ENCODE measurements at places on chromosomes 12 and 14.

- DNase-seq = peak; percentile 16
These were observed 42.3 kb downstream of the BRAP start for GRCh38 chr12:111643427-111643826.

DNA sequence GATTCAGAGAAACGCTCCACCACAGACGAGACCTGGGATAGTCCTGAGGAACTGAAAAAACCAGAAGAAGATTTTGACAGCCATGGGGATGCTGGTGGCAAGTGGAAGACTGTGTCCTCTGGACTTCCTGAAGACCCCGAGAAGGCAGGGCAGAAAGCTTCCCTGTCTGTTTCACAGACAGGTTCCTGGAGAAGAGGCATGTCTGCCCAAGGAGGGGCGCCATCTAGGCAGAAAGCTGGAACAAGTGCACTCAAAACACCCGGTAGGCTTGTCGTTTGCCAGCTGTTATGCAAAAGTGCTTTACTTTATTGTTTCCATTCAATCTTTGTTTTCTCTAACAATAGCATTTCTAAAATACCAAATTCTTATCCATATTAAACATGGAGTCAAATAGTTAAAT is 287.3 kb downstream of the NAV3 start:
- DNase-seq = no peak

GRCh38 chr12:131994589-131994988 is 44.8 kb downstream of the EP400 start:
- DNase-seq = no peak

DNA sequence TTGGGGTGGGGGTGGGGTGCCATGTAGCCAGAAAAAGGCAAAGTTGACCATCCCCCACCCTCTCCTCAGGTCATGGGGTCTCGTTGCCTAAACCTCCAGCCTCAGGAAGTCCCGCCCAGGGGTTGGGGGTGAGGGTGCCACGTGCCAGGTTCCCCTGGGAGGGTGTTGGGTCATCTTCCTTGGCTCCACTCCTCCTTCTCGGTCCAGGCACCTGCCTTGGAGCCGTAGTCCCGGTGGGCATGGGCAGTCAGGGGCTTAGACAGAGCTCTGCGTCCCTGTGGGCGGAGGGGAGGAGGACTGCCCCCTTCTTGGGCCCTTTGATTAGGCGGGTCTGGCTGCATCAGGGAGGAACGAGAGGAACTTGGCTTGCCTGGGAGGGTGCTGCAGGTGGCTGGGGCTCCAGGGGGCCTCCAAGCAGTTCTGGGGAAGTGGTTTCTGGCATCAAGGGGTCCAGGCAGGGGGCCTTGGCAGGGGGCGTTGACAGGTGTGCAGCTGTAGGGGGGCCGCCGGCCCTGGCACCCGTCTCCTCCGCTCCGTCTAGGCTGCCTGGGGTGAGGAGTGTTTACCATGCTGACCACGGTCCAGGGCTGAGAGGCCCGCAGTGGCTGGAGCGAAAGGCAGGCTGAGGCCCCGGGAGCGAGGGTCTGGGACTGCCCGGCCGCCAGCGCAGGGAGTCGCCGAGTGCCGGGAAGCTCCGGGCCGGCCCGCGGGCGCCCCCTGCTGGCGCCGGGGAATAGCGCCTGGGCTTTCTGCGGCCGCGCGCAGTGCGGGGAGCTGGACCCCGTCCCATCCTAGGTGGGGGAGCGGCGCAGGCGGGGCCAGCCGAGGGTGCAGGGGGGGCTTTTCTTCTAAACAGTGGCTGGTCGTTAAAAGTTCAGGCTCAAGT is 7.9 kb downstream of the SETD1B start:
- peak; percentile 56 for DNase-seq

- no peak for DNase-seq
These were observed 149.5 kb downstream of the SLC6A15 start for GRCh38 chr12:84763107-84763506.

DNA sequence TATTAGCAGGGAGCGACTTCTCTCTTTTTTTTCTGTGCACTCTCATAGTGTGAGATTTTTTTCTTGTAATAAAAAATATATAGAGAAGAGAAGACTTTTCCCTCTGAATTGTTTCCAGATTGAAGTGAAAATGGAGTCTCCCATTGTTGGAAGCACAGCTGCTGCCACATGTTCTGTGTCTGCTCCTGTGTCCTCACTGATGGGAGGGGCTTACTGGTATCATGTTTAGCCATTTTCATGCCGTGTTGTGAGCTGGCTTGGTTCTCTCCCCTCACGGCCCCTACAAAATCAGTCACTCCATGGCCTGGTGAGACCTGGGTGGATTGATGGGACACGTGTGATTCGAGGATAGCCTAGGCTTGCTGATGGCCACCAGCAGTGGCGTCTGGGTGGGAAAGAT is 379.7 kb upstream of the DDHD1 start:
- DNase-seq = no peak

DNA sequence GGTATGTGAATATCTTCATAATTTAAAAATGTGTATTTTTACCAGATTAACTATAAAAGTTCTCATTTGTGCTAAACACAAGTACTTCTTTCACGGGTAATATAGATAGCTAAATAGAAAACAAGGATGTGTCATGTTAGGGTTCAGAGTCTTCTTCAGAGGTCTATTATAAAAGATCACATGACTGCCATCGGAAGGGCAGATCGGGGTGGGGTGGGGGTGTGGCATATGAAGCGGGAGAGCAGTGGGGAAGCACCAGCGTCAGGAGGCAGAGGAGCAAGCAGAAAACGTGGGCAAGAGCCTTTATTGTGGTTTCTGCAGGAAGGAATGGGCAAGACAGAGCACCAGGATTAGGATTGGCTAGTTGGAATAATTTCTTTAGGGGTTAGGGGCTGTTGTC is 63.7 kb upstream of the DNM1L start:
- DNase-seq = no peak

- DNase-seq = no peak
These were observed 233.2 kb downstream of the MDGA2 start for GRCh38 chr14:47442211-47442610.

DNA sequence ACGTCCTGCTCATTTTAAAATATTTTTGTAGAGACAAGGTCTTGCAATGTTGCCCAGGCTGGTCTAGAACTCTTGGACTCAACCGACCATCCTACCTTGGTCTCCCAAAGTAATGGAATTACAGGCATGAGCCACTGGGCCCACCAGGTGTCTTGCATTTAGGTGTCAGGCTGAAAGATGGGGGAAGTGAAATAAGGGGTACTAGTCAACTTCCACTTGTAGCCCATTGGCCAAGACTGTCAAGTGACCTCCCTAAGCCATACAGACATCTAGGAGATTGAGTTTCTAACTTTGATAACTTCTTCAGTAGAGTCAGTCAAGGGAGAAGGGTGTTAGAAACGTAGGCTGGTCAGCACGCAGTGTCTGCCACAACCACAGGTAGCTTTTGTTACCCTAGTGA is 32.0 kb downstream of the ARF6 start:
- no peak for DNase-seq

- no peak for DNase-seq
These were observed 17.3 kb downstream of the SNRNP35 start for GRCh38 chr12:123475246-123475703.

DNA sequence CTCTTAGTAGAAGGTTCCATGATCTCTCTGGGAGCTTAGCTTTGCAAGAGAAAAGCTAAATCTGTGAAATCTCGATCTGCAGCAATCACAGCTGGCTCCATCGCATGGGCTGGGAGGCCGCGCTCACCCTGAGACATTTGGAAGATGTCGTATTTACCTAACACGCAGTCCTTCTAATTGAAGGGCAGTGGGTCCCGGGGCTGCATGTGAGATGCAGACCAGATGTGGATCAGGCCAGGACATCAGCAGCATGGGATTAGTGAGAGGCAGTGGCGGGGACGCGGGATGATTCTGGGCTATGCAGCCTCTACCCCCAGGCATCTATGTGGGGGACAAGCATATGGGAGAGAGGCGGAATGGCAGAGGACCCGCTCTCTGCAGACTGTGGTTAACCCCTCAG is 312.4 kb upstream of the RTL1 start:
- DNase-seq = no peak

- DNase-seq = no peak
These were observed 70.2 kb downstream of the ETV6 start for GRCh38 chr12:11719678-11720099.

- DNase-seq = no peak
These were observed 1086.5 kb downstream of the SLC6A15 start for GRCh38 chr12:83826112-83826511.

DNA sequence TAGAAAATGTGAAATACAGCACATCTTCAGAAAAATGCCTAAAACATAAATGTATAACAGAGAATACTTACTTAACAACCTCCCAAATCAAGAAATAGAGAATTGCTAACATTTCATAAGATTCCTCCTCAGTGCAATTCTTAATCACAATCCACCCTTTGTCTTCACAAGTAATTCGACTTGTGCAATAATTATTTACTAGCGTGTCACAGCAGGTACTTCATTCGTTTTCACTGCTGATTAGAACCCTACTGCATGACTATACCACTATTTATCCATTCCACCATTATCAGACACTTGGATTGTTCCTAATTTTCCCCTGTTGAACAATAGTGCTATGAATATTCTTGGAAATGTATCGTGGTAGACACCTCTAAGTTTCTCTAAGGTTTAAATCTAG is 64.9 kb upstream of the BBS10 start:
- DNase-seq = no peak

- DNase-seq = no peak
These were observed 60.2 kb downstream of the ANO2 start for GRCh38 chr12:5884866-5885265.

GRCh38 chr14:54877015-54877702 is 25.5 kb downstream of the GCH1 start:
- DNase-seq = no peak

DNA sequence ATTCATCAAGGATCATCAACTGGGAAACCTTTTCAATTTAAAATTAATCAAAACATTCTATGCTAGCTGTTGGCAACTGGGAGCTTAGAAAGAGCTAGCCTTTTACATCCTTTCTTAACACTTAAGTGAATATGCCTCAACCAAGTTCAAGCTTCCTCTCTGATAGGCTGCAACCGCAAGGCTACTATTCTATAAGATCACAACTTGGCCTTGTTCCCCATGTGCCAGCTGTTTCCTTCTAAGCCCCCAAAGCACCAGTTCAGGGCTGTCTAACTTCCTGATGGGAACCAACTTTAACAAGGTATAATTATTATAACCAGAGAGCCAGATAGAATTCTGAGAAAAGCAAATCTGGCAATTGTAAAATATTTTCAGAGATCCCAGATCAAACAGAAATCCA is 37.0 kb downstream of the KCNC2 start:
- no peak for DNase-seq

DNA sequence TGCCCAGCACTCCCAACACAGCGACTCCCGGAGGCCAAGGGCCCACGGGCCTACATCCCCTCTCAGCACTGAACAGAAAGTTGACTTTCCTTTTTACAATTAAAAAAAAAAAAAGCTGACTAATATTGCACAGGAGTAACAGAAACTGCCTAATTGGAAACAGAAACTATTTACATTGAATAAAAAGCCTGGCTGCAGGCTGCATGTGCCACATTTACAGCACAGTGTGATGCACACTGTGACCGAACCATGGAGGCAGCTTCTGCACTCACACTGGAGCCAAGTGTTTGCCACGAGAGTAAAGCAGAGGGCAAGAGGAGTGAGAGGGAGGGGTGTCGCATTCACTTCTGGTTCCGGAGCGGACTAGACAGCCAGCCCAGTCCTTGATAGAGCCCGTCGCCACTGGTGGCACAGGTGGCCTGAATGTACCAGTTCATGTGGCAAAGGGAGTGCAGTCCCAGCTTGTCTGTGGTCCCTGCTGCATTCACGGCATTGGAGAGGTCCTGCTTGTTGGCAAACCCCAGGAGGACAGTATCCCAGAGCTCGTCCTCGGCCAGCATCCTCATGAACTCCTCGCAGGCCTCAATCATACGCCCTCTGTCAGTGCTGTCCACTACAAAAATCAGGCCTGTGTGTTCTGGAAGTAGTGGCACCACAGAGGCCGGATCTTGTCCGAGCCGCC is 59.2 kb downstream of the SPPL3 start:
- DNase-seq = no peak

- no peak for DNase-seq
These were observed 122.8 kb upstream of the CCDC175 start for GRCh38 chr14:59699442-59699841.

- DNase-seq = no peak
These were observed 203.0 kb downstream of the ESR2 start for GRCh38 chr14:64091217-64091616.

GRCh38 chr14:34797747-34798583 is 77.2 kb downstream of the BAZ1A start:
- no peak for DNase-seq

DNA sequence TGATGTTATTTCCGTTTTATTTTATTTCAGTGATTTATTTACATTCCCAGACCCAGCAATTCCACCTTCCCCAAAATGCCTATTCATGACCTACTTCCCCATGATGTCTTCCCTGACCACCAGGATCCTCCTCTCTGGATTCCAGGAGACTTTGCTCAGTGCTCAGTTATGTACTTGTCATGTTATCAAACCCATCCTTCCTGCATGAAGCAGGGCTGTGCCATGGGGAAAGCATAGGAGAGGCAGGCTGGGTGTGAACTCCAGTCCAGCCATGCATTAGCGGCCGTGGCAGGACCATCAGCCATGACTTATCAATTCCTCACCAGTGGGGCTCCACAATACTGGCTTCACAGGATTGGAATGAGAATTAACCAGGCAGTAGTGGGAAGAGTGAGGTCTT is 57.8 kb downstream of the B4GALNT3 start:
- DNase-seq = no peak

DNA sequence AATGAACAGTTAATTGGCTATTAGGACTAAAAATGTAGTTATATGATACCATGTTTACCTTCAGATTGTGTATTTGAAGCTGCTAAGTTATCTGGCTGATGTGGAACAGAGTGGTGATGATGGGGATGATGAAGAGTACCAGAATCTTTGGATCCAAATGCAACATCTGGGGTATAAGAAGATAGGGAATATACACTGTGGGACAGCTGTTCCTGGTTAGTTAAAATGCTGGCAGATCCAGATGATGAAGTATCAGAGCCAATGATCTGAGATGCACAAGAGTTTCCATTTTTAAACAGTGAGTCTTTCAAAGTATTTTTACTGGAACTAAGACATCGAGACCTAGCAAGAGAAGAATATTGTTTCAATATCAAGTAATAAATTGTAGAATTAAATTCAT is 31.6 kb downstream of the SENP1 start:
- no peak for DNase-seq

DNA sequence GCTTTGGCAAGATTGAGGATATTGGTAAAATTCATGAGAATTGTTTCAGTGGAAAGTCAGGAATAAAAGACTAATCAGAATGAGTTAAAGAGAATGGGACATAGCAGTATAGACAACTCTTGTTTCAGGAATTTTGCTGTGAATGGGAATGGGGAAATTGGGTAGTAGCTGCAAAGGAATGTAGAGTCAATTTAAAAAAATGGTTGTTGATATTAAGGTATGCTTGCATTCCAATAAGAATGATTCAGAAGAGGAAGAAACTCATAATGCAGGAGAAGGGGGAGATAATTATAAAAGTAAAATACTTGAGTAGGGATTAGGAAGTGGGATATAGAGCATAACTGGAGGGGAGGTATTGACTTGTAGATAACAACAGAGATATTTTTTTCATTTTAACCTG is 40.7 kb downstream of the MNAT1 start:
- DNase-seq = no peak

Measured in NCI-H774 (cell line).